ENCODE measurements at places on chromosomes 1 and 21.

- DNase-seq = no peak
These were observed 39.4 kb downstream of the PTAFR start for GRCh38 chr1:28136922-28137613.

DNA sequence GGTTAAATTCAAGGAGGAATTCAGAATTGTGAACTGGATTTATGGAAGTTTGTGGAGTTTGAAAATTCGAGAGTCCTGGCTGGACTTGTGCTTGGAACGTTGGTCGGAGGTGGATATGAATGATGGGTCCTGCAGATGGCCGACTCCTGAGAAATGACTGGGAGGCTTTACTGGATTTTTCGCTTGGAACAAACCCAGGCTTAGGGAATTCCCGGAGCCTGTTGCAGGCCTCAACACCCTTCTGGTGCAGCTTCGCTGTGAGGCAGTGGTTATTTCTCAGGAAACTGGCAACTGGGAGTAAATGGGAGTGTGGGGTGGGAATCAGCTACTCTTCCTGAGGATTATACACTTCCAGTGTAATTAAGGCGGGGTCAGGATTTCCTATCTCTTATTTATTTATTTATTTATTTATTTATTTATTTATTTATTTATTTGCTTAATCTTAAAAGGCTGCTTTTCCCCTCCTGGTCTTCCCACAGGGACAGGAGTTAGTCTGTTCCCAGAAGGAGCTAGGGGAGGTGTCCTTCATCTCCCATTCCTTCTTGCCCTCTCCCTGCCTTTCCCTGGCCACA, 21.1 kb downstream of the MAPKAPK2 start:
- DNase-seq = no peak

DNA sequence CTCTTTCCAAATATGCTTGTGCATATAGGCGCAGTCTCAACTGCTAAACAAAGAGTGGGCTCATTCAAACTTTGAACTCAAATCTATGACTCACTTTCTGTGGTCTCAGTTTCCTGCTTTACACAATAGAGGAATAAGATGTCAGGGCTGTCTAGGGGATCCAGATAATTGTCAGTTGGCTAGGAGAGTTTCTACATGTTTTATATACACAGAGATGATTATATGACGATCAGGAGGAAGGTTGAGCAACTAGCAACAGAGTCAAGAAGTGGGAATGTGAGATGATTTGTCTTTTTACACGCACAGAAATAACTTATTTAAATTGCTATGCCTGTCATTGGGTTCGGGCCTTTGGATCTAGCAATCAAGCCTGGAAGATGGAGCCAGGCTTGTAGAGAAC, 299.4 kb upstream of the LYPLAL1 start:
- no peak for DNase-seq

GRCh38 chr1:48040154-48040553, 43.0 kb upstream of the TRABD2B start:
- no peak for DNase-seq

DNA sequence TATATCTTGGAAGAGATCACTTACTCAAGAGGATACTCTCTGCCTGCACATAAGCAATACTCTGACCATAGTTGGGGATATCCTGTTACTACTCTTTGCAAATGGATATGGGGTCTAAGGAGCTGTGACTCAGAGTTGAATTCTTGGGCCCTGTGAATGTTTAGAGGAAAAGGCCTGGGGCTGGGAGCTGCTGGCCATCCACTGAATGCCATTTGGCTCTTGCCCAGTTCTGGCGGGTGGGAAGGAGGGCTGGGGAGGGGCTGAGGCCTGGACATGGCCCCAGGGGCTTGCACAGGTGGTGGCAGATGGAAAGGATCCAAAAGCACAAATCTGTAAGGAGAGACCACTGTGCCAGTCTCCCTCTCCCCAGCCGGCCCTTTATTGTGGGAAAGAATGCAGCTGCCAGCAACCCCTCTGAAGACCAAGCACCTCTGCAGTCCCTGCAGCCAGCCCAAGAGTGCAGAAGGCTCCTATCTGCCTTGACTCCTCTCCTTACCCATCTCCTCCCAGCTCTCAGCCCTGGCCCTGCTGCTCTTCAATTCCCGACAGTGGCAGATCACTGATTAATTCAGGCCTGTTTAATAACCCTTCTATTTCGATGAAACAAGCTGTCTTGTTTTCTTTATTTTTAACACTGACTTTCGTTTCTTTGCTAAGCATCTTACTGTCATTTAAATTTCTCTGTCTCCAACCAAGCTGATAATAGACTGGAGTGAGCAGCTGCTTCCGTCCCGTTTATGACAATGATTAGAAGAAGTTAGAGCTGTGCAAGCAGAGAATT, 12.1 kb downstream of the PLXNA2 start:
- DNase-seq = no peak

- no peak for DNase-seq
These were observed 1.4 kb downstream of the DAB1 start for GRCh38 chr1:57422271-57423134.

- DNase-seq = no peak
These were observed 58.3 kb downstream of the TGFBR3 start for GRCh38 chr1:91827459-91828321.

GRCh38 chr1:229003233-229004031, 267.5 kb upstream of the RAB4A start:
- no peak for DNase-seq

- DNase-seq = no peak
These were observed 58.9 kb downstream of the RHOU start for GRCh38 chr1:228794173-228794572.

DNA sequence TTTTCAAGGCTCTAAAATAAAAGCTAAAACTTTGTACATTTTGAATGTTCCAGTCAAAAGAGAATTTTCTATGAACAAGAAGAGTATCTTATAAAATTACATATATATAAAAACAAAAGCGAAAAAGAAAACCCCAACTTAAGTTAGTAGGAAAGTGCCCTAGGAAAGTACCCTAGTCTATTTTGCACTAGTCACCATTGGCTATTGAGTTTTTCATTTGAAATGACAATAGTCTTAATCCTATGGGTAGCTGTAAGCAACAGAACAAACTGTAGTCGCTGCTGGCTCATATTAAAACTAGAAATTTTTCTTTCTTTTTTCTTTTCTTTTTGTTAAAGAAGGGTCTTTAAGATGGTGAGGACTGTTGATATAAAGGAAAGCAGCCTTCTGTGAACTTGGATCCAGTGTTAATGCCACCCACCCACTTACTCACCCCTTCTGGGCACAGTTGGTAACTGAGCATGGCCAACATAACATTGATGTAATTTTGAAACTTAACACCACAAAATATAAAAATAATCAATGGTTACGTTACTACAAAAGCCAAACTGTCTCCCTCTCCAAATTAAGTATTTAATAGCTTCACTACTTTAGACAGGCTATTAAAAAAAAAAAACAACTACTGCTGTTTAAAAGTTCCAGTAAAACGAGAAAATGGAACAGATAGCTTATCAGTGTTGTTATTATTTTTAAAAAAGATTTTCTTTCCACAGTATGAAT, 177.0 kb downstream of the EIF4G3 start:
- DNase-seq = no peak

GRCh38 chr1:166947398-166948043, 27.8 kb downstream of the ILDR2 start:
- peak; percentile 1 for DNase-seq

All from CD4-positive, alpha-beta T cell treated with Interleukin-1 beta for 1 hour (primary cell).